HFFc6 (cell line): ENCODE measurements at places on chromosomes 12 and 14. TPM values are rescaled to one million over a fixed set of nuclear protein-coding genes. Genes with fewer than 3 reads are reported as not detected.

DNA sequence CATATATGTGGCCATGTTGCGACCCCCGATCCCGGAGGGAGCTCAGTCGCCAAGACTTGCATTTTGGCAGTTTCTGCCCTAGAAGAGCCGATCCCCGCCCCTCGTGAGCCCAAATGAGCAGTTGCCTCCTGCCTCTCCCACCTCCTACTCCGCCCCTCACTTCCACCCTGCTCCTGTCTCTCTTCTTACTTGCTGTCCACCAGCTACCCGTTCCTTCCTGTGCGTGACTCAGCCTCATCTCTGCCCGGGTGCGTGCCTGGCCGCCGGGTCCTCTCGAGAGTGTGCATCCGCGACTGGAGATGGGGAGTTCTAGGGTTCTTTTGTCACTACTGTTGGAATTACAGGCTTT is 585 bp downstream of the GPATCH2L start:
- H3K36me3 ChIP-seq = peaks cover 24% of the 10 kb centered on the region
- peaks cover 53% of the 10 kb centered on the region for H3K4me1 ChIP-seq
- peak overlapping the region; percentile 97 for H3K27ac ChIP-seq
- DNase-seq = peak; percentile 90
- peaks cover 5% of the 10 kb centered on the region; the same call in 1 of the 2 replicates for H3K27me3 ChIP-seq

DNA sequence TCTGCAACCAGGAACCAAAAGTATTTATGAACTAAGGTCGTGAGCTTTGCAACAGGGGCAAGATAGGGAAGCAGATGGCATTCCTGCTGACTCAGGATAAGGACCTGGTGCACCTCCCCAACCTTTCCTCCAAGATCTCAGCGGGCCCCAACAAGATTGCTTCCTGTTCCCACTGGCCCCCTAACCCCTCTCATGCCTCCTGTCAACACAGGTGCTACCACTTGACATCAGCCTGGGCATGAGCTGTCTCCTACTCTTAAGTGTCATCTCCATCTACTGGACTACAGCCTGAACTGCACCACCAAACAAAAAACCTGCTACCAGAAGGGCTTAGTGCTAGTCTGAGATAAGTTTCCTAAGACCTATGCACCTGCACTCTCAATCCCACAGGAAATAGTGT is 32.7 kb downstream of the MED6 start:
- DNase-seq = peak; percentile 51
- H3K27ac ChIP-seq = no peak overlapping the region
- no peak overlapping the region for H3K4me3 ChIP-seq
- H3K36me3 ChIP-seq = peaks cover 28% of the 10 kb centered on the region
- no peaks in the 10 kb centered on the region; the same call in 1 of the 2 replicates for H3K4me1 ChIP-seq

- peaks cover 33% of the 10 kb centered on the region for H3K4me1 ChIP-seq
- H3K4me3 ChIP-seq = peak overlapping the region; percentile 93
- H3K36me3 ChIP-seq = no peaks in the 10 kb centered on the region
- DNase-seq = peak; percentile 32
- H3K27me3 ChIP-seq = no peaks in the 10 kb centered on the region
- peak overlapping the region; percentile 96 for H3K27ac ChIP-seq
Measured at GRCh38 chr12:65742018-65743010, 82.0 kb upstream of the HMGA2 start.

- H3K4me3 ChIP-seq = 0 out of 2 replicates have a peak overlapping the region, but pooled peaks have one; percentile 13
- peaks cover 18% of the 10 kb centered on the region for H3K4me1 ChIP-seq
- no peak for DNase-seq
- no peaks in the 10 kb centered on the region for H3K36me3 ChIP-seq
Measured at GRCh38 chr12:32894566-32894965, 2.0 kb downstream of the PKP2 start.

The KIF21A gene
- 0.76 to 2.7 TPM (median 2.6 TPM) in 3 replicates for total RNA-seq

GRCh38 chr12:90908465-90908864 is 46.5 kb downstream of the CCER1 start:
- peaks cover 15% of the 10 kb centered on the region for H3K4me1 ChIP-seq
- H3K27me3 ChIP-seq = no peaks in the 10 kb centered on the region
- no peak overlapping the region for H3K4me3 ChIP-seq
- H3K36me3 ChIP-seq = no peaks in the 10 kb centered on the region

DNA sequence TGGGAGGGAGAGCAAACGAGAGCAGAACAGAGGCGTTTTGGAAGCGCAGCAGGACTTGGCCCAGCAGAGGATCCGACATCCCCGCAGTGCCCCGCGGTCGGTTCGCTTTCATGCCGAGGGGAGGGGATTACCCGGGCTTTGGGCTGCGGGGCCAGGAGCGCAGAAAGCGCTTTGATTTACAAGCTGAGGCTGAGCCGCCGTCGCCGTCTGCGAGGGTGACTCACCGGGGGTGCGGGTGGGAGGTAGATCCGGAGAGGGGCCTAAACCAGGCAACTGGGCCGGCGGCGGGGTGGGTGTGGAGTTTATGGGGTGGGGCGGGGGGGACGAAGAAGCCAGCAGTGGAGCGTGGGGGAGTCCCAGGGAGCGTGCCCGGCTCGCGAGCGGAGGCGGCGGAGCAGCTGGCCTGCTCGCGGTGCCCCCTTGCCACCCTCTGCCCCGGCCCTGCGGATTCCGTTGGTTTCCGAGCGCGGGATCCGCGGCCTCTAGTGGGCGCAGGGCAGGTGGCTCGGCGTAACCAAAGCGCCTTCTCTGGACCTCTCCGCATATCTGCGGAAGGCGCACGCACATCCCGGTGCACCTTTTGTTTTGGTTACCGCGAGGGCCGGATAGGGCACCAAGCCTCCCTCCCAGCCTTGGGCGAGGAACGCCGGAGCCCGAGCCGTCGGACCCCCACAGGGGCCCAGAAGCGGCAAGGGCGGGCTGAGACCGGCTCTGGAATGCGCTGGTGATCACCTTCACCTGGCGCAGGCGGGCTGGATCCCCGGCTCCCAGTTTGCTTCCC is 2.6 kb downstream of the SIX4 start:
- H3K4me3 ChIP-seq = peak overlapping the region; percentile 98
- peaks cover 17% of the 10 kb centered on the region; the same call in 1 of the 2 replicates for H3K36me3 ChIP-seq
- peaks cover 31% of the 10 kb centered on the region for H3K4me1 ChIP-seq

- peak overlapping the region; percentile 70 for H3K4me3 ChIP-seq
- DNase-seq = peak; percentile 85
- H3K27ac ChIP-seq = peak overlapping the region; percentile 86
- H3K27me3 ChIP-seq = peaks cover 2% of the 10 kb centered on the region; the same call in 1 of the 2 replicates
- peaks cover 66% of the 10 kb centered on the region for H3K4me1 ChIP-seq
- peaks cover 63% of the 10 kb centered on the region for H3K36me3 ChIP-seq
Measured at GRCh38 chr12:16350682-16351081, 3.2 kb downstream of the MGST1 start.

The ALX1 gene
- not detected in 3 replicates for total RNA-seq

DNA sequence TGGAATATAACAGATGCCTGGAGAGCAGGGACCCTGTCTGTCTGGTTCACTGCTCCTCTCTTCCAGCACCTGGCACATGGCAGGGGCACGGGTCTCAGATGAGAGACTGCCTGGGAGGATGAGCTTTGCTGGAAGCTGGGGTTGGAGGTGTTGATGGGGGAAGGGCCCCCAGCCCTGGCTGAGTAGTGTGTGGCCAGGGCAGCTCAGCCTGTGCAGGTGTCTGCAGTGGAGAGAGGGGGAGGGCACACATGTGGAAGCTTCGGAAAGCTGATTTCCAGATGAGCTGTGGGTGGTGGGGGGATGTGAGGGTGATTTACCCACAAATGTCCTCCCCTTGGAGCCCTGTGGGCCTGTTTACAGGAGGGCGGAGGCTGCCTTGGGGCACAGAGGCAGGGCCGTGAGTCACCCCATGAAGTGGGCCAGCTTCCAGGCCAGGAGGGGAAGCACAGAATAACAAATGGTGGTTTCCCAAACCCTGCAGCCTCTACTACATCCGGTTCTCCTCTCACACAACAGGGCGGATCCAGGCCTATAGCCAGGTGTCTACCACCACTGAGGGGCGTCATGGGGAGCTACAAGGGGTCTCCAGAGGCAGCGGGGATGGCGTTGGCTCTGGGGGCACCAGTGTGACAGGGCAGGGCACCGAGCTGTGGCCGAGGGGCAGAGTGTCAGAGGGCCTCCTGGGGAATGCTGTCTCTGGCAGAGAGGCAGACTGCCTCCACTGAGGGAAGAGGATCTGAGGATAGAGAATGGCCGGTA is 11.0 kb downstream of the KRT7 start:
- peak; percentile 86 for DNase-seq
- peaks cover 6% of the 10 kb centered on the region for H3K27me3 ChIP-seq
- H3K27ac ChIP-seq = peak overlapping the region; percentile 98
- H3K36me3 ChIP-seq = no peaks in the 10 kb centered on the region; the same call in 1 of the 2 replicates
- peak overlapping the region; percentile 74 for H3K4me3 ChIP-seq

The GLIPR1L1 gene
- not detected in 3 replicates for total RNA-seq

The PIWIL1 gene
- not detected in 3 replicates for total RNA-seq

GRCh38 chr12:94561943-94562411 is 88.4 kb downstream of the TMCC3 start:
- H3K4me1 ChIP-seq = peaks cover 4% of the 10 kb centered on the region; the same call in 1 of the 2 replicates
- H3K27ac ChIP-seq = no peak overlapping the region
- peak; percentile 2 for DNase-seq
- H3K36me3 ChIP-seq = no peaks in the 10 kb centered on the region
- H3K27me3 ChIP-seq = peaks cover 20% of the 10 kb centered on the region
- H3K4me3 ChIP-seq = no peak overlapping the region

The SCN8A gene
- total RNA-seq = 12.7 to 15.6 TPM (median 13.9 TPM) in 3 replicates

The RTL1 gene
- total RNA-seq = not detected in 2 replicates

DNA sequence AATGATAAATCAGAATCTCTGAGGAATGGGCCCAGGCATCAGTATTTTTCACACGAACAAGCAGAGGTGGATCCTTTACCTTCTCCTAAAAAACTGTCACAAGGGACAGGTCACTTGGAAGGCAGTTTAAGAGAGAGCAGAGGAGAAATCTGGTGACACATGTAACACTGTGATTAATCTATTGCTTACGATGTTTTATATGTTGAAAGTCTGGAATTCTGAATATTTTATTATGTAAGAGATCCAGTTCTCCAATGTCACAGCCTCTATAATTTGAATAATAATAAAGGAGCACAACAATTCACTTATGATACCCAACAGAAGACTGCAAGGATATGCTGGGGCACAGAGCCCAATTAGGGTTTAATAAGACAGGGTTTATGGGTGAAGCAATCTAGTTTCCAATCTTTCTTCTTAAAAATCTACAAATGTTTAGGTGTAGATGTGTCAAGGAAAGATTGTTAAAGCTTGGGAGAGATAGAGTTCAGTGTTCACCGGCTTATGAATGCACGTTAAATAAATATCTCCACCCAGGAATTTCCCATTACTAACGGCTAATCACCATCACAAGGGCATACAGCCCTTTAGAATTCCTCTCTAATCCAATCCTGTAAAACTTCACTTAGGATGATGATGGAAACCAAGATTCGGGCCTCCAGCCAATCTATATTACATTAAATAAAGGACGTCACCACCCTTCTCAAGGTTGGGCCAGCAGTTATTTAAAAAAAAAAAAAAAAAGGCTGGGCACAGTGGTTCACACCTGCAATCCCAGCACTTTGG is 23.4 kb downstream of the DUSP16 start:
- H3K4me3 ChIP-seq = no peak overlapping the region
- H3K27me3 ChIP-seq = no peaks in the 10 kb centered on the region
- H3K27ac ChIP-seq = no peak overlapping the region
- DNase-seq = no peak

DNA sequence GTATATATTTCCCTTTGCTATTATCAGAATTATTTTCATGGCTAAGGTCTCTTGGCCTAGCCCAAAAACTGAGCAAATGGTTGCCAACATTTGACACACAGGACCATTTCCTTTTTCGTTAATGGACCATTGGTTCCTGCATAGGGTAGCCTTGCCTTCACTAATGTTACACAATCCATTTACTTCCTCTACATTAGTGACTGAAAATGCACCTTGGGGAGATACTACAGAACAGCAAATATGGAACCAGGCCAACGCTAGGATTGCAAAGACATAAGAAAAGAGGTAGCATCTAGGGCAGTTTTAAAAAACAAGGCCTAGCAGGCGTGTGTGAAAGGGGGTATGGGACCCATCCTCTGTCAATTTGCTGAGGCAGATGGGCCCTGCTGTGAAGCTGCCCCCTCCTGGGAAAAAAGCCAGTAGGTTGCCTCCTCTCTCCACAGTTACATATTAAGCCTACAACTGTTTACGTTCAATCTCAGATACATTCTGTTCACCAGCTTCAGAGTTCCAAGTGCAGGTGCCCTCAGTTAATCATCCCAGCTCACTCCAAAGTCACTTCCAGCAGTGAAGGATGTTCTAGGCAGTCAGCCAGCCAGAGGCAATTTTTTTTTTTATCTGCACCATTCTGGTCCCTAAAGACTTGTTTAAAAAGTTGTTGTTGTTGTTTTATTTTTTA is 15.0 kb downstream of the AQP6 start:
- no peak overlapping the region for H3K4me3 ChIP-seq
- peaks cover 17% of the 10 kb centered on the region for H3K36me3 ChIP-seq
- H3K27ac ChIP-seq = no peak overlapping the region
- DNase-seq = no peak

DNA sequence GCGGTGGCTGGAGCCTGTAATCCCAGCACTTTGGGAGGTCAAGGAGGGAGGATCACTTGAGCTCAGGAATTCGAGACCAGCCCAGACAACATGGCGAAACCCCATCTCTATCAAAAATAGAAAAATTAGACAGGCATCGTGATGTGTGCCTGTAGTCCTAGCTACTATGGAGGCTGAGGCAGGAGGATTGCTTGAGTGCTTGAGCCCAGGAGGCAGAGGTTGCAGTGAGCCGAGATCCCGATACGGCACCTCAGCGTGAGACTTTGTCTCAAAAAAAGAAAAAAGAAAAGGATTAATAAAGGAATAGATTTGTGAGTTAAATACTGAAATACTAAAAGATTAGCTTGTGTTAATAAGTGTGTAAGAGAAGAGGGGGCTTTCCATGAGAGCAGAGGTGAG is 29.4 kb downstream of the RPGRIP1 start:
- H3K4me3 ChIP-seq = peak overlapping the region; percentile 14; the same call in 1 of the 2 replicates
- H3K36me3 ChIP-seq = no peaks in the 10 kb centered on the region
- DNase-seq = no peak
- H3K4me1 ChIP-seq = no peaks in the 10 kb centered on the region; the same call in 1 of the 2 replicates
- H3K27me3 ChIP-seq = peaks cover 21% of the 10 kb centered on the region

DNA sequence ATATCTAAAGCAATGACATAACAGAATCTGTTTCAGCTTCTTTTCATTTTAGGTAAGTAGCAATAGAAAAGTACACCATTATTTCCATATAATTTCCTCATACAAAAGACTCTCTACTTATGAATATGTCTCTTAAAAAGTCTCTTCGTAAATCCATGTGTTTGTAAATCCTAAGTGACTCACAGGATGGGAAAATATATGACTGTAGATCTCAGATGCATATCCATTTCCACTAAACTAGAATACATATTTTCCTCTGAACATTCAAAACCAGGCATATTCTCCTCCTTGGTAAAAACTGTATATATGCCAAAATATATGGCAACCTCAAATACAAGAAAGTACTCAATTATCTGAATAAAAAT is 93.6 kb downstream of the TXNDC16 start:
- peaks cover 49% of the 10 kb centered on the region for H3K4me1 ChIP-seq
- DNase-seq = no peak
- peaks cover 11% of the 10 kb centered on the region for H3K36me3 ChIP-seq
- H3K4me3 ChIP-seq = peak overlapping the region; percentile 78; the same call in 1 of the 2 replicates
- no peak overlapping the region; the same call in 1 of the 2 replicates for H3K27ac ChIP-seq
- no peaks in the 10 kb centered on the region for H3K27me3 ChIP-seq

DNA sequence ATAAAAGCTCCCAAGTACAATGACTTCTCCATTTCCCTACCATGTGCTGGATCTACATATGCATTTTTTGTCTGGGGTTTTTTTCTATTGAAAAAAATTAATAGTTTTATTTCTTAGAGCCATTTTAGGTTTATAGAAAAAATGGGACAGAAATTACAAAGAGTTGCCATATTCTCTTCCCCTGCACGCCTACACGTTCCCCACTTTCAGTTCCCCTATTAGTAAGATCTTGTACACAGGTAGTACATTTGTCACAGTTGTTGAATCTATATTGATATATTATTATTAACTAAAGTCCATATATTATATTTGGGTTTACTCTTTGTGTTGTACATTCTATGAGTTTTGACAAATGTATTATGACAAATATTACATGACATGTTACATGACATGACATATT is 35.7 kb downstream of the SIX6 start:
- no peak overlapping the region for H3K27ac ChIP-seq
- peaks cover 1% of the 10 kb centered on the region for H3K27me3 ChIP-seq
- no peak overlapping the region for H3K4me3 ChIP-seq
- DNase-seq = no peak
